ENCODE measurements at places on chromosomes 11 and 22.

- no peak for DNase-seq
Observed at GRCh38 chr11:72969894-72970335, 155.7 kb downstream of the ATG16L2 start.

GRCh38 chr22:50247748-50248147, 2.9 kb upstream of the TUBGCP6 start:
- DNase-seq = no peak

- DNase-seq = no peak
Observed at GRCh38 chr11:1760351-1761109, 3.2 kb downstream of the CTSD start.

- no peak for DNase-seq
Observed at GRCh38 chr11:35126879-35127581, 11.9 kb upstream of the CD44 start.

DNA sequence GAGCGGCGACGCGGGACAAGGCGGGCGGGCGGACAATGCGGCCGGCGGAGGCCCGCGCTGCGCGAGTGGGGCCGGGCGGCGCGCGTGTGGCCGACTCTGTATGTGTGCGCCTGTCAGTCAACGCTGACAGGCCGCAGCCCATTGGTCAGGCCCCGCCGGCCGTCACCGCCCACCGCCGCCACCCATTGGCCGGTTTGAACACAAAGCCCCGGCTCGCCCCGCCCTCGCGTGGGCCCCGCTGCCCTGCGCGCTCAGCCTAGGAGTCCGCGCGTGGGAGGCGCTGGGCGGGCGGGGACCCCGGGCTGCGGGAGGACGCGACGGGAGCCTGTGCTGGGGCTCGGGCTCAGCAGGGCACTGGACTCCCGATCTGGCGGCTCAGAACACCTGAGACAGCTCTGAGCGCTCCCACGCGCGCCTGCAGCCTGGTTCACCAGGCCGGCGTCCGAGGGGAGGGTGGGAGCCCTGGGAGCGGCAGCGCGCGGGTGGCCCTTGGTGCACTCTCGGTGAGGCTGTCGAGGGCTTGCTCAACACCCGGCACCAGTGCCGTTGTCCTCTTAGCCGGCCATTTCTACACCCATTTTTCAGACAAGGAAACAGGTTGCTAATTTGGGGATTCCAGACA, at the start of gene SUN2:
Gene SUN2 (minus strand): TSS at position 88 of the 622 bp plus-strand sequence. CDS start 3,370 bp downstream, outside the sequence.
- peak; percentile 90 for DNase-seq

All from stimulated activated CD4-positive, alpha-beta T cell treated with anti-CD3 and anti-CD28 coated beads, Interleukin-1b, Interleukin-23, amount 100 ng/mL, for 1 hour (primary cell).